ENCODE measurements at places on chromosomes 4 and X.

DNA sequence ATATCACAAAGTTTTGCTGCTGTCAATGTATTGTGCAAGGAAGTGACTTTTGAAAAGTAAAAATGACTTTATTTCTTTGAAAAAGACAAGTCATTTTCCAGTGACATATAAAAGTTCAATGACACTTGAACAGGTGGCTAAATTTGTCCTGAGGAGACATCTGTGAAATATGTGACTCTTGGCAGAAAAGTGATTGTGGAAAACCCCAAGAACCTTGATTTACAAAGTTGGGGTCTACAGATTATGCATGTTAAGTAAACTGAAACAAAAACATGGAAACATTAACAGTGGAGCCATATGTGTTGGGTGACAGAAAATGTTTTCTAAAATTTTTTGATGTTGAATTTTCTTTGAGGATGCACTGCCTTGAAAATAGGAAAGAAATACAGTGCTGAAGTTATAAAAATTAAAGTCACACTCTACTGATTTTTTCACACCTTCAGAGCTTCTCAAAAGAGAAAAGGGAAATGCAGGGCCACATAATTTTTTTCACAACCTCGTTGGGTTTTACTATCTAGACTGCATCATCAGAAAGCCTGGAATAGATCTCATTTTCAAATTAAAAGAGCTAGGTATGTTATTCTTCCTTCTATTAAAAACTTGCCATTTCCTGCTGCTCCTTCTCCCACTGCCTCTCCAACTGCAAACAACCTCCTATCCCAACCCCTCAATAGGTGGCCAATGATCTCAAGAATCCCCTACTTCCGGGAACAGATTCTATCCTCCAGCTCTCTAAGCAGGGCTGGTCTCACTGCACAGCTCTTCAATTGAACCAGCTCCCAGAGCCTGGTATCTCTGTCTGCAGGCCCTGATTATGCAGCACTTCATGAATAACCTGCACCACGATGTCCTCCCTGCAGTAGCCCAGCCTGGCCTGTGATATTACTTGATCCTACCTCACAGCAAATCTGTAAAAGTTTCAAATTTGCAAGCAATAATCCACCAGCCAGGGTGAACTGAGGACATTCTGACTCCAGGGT is 570.8 kb upstream of the CPEB2 start:
- DNase-seq: no peak

GRCh38 chr4:60450054-60450453 is 750.1 kb upstream of the ADGRL3 start:
- no peak for DNase-seq

DNA sequence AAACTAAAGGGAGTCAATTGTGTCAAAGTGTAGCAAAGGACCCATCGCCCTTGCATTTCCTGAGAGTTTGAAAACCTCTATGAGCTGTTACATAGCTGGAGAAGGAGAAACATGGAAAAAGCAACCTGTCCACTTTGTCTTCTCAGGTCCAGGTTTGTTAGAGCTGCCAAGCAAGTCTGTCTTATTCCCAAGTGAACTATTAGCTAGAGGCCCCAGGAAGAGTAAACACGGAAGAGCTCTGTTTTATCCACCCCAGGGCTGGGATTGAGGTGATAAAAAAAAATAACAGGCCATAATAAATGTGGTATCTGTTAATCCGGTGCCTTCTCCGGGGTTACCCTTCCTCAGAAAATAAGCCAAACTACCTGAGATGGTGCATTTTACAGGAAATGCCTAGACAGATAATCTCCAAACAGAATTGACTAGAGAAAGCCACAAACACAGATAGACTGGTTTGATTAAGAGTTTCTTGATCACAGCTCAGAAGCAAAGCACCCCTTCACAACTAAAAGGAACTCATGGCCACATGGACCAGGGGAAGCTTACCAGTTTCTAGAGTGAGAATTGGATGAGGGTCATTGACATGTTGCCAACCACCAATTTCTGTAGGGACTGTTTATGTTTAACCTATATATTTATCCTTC is 35.9 kb upstream of the RELL1 start:
- no peak for DNase-seq

- no peak for DNase-seq
Measured at GRCh38 chr4:19850909-19851308, 400.8 kb upstream of the SLIT2 start.

- DNase-seq: no peak
Measured at GRCh38 chr4:52856801-52857200, 5.3 kb upstream of the RASL11B start.

- DNase-seq: no peak
Measured at GRCh38 chrX:85109235-85109634, 105.6 kb downstream of the APOOL start.

- DNase-seq: no peak
Measured at GRCh38 chr4:154958621-154959358, 177.7 kb downstream of the RBM46 start.

DNA sequence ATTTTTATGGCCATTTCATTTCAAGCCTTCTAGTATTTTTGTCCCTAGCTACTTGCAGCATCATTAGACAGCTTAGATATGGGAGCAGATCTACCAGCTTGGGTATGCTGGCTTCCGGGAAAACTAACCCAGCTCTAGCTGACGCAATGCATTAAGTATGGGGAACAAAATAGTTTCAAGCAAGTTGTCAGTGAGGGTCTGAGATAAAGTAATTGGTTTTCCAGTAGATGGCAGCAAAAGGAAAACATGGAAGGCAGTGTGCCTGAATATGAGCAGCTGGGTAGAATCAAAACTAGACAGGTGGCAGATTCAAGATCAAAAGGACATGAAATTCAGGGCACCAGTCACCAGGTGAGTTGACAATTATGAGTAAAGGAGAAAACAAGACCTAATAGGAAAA is 340.9 kb upstream of the CTSO start:
- no peak for DNase-seq

GRCh38 chrX:74458736-74459135 is 37.4 kb downstream of the SLC16A2 start:
- DNase-seq: no peak

DNA sequence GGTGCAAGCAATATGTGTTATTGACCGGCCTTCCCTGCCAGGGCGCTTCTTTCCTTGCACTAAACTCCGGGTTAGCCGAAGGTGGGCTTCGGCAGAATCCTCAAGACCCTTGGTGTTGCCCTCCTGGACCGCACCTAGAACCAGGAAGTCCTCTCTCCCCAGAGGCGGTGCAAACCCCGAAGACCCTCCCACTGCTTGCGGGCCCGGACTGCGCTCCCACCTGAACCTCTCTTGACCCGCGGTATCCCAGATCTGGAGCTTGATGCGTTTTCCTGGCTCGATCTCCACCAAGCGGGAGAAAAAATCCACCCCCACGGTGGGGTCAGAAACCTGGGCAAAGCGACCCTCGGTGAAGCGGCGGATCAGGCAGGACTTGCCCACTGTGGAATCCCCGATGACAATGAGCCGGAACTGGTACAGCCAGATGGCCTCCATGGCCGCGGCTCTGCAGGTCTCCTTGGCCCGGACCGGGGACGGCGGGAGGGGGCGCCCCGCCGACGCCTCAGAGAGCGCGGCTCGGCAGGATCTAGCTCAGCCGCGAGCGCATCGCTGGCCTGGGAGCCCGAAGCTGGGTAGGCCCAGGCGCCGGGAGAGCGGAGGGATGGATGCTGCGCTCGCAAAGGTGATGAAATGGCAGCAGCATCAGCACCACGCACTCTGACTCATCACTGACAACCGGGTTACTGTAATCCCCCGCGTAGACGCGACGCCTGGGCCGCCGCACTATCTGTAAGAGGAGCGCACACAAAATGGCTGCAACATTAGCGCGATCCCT is at the start of gene RAB39B:
Gene RAB39B (minus strand): TSS at position 638 of the 775 bp plus-strand sequence. CDS start 203 bp downstream, at position 435.
- peak; percentile 77 for DNase-seq

DNA sequence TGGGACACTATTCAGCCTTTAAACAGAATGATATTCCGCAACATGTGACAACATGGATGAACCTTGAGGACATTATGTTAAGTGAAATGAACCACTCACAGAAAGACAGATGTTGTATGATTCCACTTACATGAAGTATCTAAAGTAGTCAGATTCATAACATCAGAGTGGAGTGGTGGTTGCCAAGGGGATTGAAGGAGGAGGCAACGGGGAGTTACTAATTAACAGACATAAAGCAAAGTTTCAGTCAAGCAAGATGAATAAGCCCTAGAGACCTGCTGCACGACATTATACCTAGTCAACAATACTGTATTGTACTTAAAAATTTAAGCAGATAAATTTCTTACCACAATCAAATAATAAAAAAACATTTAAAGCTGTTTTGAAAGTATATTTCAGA is 105.0 kb upstream of the NR0B1 start:
- DNase-seq: no peak

DNA sequence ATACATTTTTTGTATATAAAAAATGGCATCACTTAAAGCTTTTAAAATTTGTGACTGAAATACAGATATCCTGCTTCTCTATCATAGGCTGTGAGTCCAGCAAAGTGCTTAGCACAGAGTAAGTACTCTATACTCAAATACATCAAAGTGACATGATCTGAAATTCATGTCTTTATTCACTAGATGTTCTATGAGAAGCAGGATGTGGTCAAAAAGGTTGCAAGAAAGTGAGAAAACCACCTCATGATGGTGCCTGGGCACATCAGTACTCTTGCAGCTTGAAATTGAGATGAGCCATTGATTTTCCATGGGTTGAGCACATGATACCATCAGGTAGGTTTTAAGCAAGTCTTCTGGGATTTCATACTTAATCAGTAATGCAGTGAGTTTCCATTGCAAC is 20.4 kb upstream of the SFRP2 start:
- peak; percentile 73 for DNase-seq

Measured in CD8-positive, alpha-beta T cell (primary cell).